NCI-H2081 (cell line): ENCODE measurements at places on chromosomes 3 and 15.

DNA sequence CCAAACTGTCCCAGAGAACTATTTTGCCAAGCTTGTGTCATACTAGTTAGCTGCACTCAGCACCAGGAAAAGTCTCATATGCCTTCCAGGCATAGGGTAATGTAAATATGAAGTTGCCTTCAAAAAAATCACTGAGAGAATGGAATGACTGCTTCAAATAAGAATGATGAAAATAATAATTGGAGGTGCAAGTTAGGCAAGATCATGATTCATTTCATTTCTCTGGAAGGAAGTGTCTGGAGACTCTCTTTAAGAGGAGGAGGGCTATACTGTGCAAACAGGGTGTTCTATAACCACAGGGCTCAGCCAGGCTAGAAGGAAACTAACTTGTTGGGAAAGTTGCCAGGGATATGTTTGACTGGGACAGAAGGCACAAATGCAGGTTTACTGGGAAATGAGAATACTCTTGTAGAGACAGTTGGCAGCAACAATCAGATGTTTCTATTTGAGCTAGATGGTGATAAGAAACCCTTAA is 4.3 kb downstream of the SIDT1 start:
- no peak for DNase-seq

DNA sequence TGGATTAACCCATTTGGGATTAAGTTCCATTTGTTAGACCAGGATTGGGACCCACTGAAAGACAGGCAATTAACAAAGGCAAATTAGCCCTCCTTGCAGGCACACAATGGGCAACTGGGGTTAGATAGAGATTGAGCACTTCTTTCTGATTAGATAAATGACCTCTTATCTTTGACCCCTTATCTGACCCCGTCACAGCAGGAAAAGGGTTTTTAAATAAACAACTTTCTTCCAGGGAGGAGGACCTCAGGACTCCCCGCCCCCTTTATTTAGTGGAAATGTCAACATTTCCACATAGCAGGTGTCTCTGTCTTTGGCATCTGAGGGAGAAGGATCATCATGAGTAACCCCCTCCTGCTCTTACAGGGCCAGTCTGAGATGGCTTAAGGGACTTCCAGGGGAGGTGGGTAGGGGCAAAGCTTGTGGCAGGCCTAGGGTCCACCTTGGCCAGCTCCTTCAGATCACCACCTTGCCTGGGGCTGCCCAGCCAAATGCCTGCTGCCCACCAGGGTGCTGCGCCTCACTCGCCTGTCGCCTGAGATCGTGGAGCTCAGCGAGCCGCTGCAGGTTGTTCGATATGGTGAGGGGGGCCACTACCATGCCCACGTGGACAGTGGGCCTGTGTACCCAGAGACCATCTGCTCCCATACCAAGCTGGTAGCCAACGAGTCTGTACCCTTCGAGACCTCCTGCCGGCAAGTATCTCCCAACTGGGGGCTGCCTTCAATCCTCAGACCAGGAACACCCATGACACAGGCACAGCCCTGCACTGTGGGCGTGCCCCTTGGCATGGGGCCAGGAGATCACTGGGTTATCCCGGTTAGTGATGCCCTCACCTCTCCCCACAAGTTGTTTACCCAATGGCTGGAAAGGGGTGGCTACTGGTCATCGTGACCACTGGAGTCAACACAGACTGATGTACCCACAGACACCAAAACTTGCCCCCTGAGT is 2.6 kb upstream of the WDR6 start:
- no peak for DNase-seq

- DNase-seq, result peak; percentile 83
Observed at GRCh38 chr3:104825116-104825515, 541.6 kb upstream of the ALCAM start.

GRCh38 chr3:187743195-187744141 is 1.8 kb downstream of the BCL6 start:
- DNase-seq, result peak; percentile 28

DNA sequence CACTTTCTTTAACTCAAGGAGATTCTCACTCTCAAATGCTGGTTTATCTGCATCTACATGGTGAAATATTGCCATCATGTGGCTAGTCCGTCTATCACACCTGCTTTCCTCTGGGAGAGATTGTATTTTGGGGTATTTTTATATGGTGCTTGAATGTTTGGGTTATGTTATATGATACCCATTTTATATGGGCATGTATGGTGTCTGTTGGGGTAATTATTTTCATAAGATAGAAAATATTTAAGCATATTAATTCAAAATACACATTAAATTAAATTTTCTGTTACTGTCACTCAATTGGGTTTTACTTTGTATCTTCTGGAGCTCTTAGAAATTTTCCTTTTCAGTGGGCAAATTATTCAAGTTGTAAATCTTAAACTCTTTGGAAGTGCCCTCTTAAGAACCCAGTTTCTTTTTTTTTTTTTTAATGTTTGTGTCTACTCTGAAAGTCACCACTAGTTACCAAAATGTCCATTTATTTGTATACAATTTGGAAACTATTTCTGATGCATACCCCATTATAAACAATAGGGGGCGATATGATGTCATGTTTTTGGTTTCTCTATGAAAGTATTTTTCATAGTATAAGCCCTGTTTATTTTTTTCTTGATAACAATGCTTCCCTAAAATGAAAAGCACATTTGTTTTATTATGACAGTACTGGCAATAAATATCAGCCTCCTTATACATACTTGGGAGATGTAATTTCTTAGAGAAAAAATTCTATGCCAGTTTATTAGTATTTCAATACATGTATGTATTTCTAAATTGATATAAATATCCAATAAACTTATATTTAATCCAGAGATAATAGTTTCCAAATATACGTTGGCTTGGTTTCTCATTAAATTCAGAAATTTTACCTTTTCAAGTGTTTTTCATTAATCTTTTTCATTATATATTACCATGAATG is 36.1 kb upstream of the PLSCR5 start:
- DNase-seq, result peak; percentile 67

- DNase-seq, result no peak
Observed at GRCh38 chr3:23117856-23118255, 85.3 kb upstream of the UBE2E2 start.

DNA sequence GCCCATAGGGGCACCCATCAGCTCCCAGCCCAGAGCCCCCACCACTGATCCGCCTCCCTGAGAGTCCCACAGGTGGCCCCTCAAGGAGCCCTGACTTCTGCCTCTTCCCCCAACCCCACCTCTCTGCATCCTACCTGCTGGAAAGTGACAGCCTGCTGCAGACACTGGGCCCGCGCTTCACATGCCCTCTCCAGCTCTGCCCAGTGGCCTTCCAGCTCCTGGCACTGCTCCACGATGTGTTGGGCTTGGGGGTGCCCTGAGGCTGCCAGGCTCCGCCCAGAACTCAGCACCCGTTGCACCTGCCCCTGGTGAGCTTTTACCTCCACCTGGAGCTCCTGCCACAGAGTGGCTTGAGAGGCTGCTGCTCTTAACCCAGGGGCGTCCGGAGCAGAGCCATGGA is 20.1 kb downstream of the SPTBN5 start:
- DNase-seq, result peak; percentile 36

GRCh38 chr3:28376424-28376823 is 27.8 kb upstream of the AZI2 start:
- no peak for DNase-seq

- DNase-seq, result peak; percentile 44
Observed at GRCh38 chr3:33936921-33937525, 138.6 kb downstream of the PDCD6IP start.

DNA sequence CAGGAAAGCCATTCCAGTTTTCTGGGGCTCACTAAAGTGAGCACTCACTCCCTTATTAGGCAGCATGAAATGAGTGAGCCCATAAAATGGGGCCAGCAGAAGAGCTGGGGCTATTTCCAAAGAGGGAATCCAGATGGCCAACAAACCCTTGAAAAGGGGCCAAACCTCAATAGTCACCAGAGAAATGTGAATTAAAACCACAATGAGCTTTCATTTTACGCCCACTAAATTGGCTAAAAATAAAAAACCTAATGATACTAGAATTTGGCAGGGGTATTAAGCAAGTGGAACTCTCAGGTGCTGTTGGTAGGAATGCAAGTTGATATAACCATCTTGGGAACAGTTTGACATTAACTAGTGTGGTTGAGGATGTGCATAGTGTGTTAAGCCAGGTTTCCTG is 42.1 kb upstream of the RAF1 start:
- no peak for DNase-seq

DNA sequence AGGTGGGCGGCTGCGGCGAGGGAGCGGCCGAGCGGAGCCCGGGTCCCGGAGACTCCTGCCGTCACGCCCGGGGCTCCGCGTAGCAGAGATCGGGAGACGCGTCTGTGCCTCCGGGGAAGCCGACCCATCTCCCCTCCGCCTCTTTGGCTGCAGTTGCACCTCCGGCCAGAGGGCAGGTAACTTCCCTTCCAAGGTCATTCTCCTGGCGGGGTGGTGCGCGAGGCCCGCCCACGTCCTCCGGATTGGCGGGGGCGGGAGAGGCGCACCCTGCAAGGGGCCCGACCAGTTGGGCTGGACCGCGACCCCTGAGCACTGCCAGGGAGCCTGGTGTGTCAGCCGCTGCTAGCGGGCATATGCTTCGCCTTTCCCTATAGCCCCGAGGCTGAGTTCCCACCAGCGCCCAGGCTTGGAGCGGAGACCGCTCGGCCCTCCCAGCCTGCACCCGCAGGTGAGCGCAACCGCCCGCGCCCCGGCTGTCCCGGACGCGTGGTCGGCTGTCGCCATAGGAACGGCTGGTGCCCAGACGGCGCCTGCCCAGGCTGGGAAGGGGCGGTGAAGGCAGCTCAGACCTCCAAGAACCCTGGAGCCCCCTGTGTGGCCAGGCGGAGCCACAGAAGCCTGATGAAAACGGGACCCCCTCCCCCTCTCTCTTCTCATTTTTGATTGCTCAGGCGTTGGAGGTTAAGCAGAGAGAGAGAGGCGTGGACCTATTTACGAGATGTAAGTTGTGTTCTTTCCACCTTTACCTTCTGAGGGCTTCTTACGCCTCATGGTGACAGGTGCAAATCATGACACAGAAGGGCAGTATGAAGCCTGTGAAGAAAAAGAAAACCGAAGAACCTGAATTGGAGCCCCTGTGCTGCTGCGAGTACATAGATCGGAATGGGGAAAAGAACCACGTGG is 453 bp downstream of the ZDHHC23 start:
- DNase-seq, result no peak

- no peak for DNase-seq
Observed at GRCh38 chr3:66885326-66886000, 112.6 kb upstream of the KBTBD8 start.

DNA sequence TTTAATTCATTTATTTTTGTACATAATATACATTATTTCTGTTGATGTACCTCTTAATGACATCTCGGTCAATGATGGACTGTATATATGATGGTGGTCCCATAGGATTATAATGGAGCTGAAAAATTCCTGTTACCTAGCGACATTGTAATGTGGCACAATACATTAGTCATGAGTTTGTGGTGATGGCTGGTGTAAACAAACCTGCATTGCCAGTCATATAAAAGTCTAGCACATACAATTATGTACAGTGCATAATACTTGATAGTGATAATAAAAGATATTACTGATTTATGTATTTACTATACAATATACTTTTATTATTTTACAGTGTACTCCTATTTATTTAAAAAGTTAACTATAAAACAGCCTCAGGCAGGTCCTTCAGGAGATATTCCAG is 15.1 kb downstream of the TTC14 start:
- no peak for DNase-seq

GRCh38 chr3:49841806-49842205 is 14.6 kb downstream of the TRAIP start:
- no peak for DNase-seq

- no peak for DNase-seq
Observed at GRCh38 chr3:141181819-141182218, 49.8 kb upstream of the PXYLP1 start.

DNA sequence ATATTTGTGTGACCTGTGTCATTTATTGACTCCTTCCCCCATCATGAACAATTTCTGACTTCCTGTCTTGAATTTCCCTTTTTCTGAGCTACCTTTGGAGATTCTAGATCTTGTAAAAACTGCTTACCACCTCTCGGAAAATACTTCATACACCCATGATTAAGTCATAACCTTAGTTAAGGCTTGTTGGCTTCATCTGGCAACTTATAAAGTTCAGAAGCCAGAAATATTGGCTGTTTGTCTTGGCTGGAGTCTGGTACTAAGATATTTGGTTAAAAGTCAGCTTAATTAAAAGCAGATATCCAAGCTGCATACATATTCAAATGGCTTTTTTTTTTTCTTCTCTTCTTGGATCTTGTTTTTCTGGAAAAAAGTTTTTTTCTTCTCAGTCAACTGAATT is 37.3 kb upstream of the B3GALNT1 start:
- no peak for DNase-seq

- peak; percentile 8 for DNase-seq
Observed at GRCh38 chr15:68631601-68632051, 52.8 kb downstream of the CORO2B start.

GRCh38 chr15:88465633-88466224 is 1.5 kb downstream of the MRPL46 start:
- DNase-seq, result no peak

DNA sequence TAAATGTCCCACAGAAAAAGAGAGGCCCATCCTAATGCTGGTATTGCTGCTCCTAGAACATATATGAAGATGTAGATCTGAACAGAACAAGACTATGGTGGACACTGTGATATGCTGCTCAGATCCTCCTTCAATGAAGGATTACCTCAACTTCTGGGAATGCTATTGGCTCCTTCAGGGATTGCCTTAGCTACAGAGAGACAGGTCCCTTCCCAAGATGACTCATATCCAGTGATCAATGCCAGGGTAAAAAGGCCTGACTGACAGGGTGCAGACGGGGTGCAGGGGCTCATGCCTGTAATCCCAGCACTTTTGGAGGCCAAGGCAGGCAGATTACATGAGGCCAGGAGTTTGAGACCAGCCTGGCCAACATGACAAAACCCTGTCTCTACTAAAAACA is 20.5 kb upstream of the STAG1 start:
- no peak for DNase-seq

- no peak for DNase-seq
Observed at GRCh38 chr15:77104155-77104554, 33.2 kb upstream of the TSPAN3 start.

DNA sequence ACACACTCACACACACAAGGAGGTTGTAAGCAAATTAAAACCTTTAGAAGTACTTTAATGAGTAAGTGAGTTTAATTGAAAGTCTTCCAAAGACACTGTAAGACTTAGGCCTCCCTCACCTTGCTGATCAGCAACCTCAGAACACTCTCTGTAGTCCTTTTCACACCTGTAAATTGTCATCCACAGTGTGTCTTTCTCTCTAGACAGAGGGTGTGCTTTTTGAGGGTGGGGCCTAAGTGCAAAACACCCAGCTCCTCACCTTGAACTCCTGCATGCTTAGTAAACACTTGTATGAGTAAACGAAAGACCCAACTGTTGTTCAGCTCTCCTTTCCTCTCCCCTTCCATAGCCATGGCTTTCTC is 183.2 kb upstream of the IL12A start:
- DNase-seq, result no peak

- DNase-seq, result no peak
Observed at GRCh38 chr15:50137330-50137761, 18.3 kb upstream of the ATP8B4 start.

GRCh38 chr15:101213147-101213546 is 38.7 kb downstream of the CHSY1 start:
- DNase-seq, result no peak

GRCh38 chr3:171867981-171868380 is 24.8 kb downstream of the TMEM212 start:
- no peak for DNase-seq
